Epithelial cell of esophagus (primary cell): ENCODE measurements at places on chromosomes 7 and 10.
A peak's percentile ranks its signal among the peaks of the same experiment; 100 is the strongest.

DNA sequence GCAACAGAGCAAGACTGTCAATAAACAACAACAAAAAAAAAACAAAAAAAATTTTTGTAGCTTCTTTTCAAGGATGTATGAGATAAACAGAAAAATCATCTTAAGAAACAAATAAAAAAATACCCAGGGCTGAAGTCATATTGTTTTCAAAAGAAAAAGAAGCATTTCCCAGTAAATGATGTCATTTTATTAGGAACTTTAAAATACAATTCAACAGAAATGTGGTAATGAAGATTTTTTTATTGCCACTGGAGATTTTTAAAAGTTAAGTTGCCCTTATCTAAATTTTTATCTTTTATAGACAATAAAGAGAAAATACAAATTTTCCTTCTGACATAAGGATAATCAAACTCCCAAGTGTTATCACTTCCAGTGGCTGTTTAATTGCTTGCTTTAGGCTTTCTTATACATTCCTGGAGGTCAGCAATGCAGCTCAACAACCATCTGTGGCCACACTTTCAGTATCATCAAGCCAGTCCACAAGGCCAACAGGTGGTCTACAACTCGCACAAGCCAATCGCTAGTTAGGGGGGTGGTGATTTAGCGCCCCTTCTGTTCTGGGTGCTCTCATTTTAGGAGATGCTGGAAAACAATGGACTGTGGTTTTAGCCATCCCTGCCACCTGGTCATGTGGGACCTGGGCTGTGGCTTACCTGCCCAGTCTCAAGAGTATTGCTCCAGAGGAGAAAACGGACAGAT, 10.8 kb downstream of the SEPHS1 start:
- DNase-seq: no peak

DNA sequence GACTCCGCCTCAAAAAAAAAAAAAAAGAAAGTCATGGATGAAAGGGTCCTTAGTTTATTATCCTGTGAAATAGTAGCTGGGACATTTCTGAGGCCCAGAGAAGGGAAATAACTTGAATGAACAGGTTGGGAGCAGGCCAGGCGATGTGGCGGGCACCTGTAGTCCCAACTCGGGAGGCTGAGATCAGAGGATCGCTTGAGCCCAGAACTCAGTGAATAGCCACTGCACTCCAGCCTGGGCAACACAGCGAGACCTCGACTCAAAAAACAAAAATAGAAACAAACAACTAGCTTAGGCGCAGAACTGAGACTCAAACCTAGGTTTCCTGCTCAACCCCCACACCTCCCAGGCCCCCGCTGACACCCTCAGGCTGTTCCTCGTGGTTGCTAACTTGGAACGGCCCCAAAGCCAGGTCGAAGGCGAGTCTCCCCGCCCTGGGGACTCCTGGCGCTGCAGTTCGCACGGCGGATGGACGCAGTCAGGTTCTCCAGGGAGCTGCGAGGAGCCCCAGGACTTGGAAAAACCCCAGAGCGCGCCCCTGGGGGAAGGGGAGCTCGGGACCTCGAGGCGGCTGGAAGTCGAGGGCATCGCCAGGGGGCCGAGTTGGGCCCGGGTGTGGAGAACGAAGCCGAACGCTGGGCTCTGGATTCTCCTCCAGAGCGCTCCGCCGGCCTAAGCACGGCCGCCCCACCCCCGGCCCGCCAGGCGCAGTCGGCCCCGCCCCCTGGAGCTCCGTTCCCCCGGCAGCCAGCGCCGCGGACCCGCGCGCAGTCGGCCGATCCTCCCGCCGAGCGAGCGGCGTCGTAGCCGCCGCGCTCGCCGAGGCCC, at the start of gene STOX1:
TSS of gene STOX1 (plus strand) at position 768 of the 828 bp plus-strand sequence. CDS start 93 bp downstream, outside the sequence.
- DNase-seq: peak; percentile 68

- peak; percentile 57 for DNase-seq
Observed at GRCh38 chr10:90417476-90418210, 440.2 kb downstream of the HTR7 start.

DNA sequence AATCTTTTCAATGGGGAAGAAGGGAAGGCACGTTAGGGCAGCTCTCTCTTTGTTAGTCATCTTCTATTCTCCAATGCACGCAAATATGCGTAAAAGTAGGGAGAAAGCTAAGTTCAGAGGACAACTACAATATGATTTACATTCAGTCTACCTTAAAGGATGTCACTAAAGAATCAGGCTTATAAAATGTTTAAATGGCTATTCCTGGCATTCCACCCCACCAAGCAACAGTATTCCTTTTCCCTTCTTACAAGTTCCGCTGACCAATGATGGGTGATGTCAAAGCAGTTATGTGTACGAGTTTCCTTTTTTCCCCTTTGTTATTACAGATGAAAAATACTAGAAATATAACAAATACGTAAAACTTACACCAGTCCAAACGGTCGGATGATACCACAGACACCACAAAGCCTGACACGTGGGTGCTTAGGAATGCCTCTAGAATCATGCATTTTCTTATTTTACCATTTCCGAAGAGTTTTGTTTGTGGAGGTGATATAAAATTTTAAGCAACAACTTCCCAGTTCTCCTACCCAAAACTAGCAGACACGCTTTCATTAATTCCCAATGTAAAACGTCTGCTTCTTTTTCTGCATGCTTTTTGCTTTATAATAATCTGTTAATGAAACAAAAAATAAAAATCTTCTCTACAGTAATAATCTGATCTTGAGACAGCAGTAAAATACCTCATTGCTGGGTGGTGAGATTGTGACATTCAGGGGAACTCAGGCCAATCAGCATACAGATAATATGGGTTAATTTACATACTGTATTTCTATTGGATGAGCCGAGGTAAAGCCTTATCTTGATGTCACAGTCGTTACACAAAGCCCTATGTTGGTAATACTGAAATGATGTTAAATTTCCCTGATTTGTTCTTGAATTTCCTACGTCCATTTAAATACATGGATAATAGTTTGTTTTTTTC, 708 bp upstream of the GPR85 start:
- DNase-seq: peak; percentile 80

- no peak for DNase-seq
Observed at GRCh38 chr7:102472126-102473041, 6.3 kb downstream of the POLR2J start.

- DNase-seq: no peak
Observed at GRCh38 chr10:124240839-124241291, 147.5 kb upstream of the CHST15 start.

GRCh38 chr10:100766693-100767421, 21.5 kb downstream of the PAX2 start:
- DNase-seq: no peak

GRCh38 chr7:75599244-75599781, 107.2 kb downstream of the SPDYE5 start:
- no peak for DNase-seq

DNA sequence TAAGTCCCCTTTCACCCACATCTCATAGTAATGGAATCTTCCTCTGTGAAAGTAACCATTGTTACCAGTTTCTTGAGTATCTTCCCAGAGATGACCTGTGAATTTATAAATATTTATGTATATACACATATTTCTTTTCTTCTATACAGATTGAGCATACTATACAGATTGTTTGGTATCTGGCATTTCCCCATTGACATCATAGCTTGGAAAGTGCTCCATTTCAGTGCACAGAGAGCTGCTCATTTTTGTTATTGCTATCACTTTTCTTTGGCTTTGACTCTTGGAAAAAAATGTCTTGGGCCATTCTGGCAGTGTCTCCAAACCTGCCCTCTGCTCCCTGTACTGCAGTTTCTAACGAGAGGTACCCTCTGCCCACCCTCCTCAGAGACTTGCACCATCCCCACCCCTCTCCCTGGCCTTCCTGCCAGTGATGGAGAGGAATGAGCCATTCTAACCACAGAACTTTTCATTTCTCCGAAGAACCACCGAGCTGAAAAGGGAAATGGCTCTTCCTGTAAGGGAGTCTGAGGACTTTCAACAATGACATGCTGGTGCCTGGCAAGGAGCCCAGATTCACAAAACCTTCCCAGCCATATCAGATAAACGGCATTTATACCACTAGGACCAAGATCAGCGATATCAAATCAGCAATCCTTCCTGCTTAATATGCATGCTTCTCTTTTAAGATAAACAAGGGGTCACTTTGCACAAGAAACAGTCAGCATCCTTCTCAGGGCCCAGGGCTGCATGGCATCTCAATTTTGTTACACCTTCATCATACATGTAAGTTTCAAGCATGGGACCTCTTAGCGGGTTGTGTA, 19.7 kb upstream of the CCSER2 start:
- no peak for DNase-seq

- DNase-seq: no peak
Observed at GRCh38 chr7:39637400-39637799, 14.0 kb downstream of the RALA start.

DNA sequence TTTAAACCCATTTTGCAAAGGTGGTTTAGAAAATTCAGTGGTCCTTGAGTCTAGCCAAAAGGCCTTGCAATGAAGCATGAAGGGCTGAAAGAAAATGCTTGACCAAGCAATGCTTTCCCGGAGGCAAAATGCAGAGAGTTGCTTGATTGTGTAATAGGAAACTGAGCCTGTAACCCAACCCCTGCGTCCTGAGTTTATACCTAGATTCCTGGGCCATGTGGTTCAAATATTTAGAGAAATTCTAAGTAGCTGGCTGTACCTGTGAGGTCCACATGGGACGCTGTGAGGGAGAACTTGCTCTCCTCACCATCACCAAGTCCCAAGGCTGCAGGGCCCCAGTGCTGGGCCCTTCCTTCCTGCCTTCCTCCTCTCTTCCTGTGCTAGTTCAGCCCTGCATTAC, 45.7 kb downstream of the CXCL12 start:
- DNase-seq: no peak

DNA sequence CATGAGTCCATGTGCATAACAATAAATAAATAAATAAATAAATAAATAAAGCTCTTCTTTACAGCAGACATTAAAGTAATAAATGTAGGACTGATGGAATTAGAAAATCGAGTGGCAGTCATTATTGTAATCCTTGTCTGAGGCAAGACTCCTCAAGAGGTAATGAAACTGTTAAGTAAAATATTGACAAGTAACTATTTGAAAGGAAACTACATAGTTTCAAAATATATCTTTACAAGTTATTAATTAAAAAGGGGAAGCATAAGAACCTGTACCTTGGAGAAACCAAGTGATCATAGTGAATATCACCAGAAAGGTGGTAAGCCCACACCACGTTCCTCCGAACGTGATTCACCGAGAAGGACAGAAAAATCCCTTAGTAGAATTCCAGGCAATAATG, 285.6 kb upstream of the SORCS1 start:
- DNase-seq: no peak

GRCh38 chr10:97505152-97505551, 6.4 kb downstream of the UBTD1 start:
- DNase-seq: no peak

GRCh38 chr7:128398016-128398840, 11.6 kb downstream of the IMPDH1 start:
- DNase-seq: peak; percentile 48

DNA sequence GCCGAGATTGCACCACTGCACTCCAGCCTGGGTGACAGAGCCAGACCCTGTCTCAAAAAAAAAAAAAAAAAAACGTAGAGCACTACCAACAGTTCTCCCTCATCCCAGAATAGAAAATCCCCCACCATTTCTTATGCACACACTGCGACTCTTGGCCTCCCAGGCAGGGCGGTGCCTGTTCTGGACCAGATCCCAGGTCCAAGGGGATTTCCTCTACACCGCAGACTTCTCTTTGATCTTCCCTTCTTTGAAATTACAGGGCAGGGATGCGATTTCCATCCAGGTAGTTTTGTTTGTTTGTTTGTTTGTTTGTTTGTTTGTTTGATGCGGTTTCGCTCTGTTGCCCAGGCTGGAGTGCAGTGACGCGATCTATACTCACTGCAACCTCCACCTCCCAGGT, 91.8 kb downstream of the SEPTIN14 start:
- DNase-seq: peak; percentile 22

GRCh38 chr10:45034301-45034700, 33.6 kb downstream of the ZNF22 start:
- peak; percentile 57 for DNase-seq

- DNase-seq: no peak
Observed at GRCh38 chr7:8639668-8640067, 206.3 kb downstream of the NXPH1 start.

DNA sequence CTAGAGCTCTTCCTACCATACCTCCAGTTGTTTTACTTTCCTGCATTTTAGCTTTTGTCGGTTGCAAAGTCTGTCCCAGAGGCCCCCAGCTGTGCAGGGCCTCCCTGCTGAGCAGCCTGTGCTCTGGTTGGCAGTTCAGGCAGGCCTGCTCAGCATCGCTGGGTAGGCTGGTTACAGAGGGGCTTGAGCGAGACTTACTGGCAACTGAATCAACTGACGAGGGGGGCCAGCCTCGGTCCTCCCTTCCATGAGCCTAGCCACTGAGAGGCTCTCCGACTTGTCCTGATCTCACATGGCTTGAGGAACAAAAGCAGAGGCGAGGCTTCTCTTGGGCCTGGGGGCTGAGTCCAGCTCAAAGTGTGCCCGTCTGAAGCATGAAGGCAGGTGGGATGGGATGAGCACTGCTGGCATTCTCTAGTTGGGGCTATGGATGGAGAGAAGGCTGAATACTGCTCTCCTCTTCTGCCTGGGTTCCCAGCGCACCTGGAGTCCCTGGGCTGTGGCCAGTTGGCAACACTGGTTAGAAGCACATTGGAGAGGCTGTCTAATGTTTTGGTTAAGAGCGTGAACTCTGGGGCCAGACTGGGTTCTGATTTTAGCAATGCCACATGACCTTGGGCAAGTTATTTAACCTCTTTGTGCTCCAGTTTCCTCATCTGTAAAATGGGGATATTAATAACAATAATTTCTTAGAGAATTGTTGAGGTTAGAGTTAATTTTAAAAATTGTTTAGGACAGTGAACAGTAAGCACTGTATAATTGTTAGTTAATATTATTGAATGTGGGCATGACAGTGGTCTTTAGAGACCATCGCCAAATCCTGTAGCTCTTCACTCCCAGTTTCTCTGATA, 6.9 kb upstream of the SFRP5 start:
- no peak for DNase-seq

GRCh38 chr10:69836731-69837030, 35.0 kb downstream of the COL13A1 start:
- no peak for DNase-seq

DNA sequence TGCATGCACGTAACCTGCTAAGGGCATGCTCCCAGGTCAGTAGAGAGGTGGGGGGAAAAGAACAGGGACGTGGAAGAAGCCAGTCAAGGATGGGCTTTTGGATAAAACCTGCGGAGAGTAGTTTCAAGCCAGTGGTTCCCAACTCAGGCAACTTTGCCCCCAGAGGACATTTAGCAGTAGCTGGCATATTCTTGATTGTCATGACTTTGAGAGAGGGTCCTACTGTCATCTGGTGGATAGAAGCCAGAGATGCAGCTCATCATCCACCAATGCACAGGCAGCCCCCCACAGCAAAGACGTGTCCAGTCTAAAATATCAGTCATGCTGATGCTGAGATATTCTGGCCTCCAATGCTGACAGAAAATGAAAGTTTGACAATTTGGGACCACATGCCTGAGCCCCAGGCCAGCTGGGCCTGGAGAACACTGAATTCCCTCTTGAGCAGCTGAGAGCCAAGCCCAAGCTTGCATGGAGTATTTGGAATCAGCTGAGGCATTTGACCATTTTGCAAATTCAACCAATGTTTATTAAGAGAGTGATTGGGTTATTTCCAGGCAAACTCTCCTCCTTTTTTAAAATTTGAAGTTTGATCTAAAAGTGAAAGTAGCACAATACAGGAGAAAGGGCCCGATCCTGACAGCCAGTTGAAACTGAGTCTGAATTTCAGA, 110.0 kb upstream of the C7orf33 start:
- no peak for DNase-seq

GRCh38 chr7:124672011-124672410, 93.6 kb downstream of the GPR37 start:
- peak; percentile 91 for DNase-seq

- DNase-seq: no peak
Observed at GRCh38 chr10:124323806-124324205, 94.9 kb downstream of the OAT start.
